Stimulated activated CD8-positive, alpha-beta memory T cell treated with anti-CD3 and anti-CD28 coated beads, Interleukin-4, amount 100 ng/mL, for 48 hours (primary cell): ENCODE measurements at places on chromosomes 11 and 22.

- DNase-seq = no peak
These were observed 25.8 kb upstream of the LUZP2 start for GRCh38 chr11:24471084-24471483.

DNA sequence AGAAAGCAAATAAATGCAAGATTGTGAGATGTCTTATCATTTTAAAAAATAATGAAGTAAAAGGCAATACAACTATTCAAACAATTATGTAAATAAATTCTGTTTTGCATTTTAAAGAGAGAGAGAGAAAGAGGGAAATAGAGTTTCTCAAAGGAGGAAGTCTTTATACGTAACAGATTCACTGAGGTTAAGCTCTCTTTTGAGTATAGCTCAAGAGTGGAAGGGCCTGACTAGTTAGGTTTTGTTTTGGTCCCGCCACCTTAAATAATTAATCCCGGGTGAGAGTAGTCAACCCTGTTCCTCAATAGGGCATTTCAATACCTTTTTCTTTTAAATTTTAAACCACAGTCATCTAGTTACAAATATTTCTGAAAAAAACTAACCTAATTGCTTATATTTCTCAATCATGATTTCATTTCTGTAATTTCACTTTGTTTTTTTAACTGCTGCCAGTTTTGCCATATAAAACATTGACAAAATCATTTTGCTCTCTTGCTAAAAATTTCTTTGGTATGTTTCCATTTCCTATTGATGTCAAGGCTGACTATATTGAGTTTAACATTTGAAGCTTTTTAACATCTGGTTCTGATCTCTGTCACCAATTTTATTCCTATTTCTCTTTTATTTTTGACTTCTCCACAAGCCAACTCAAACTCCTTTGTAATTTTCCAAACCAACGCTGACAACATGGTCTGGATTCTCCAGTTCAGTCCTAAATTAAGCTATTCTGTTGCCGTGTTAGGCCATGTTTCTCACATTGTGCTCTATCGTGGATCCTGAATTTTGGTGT lies 10.3 kb downstream of the OR10D3 start:
- DNase-seq = no peak

- no peak for DNase-seq
These were observed 27.0 kb upstream of the PARVG start for GRCh38 chr22:44153710-44154109.

DNA sequence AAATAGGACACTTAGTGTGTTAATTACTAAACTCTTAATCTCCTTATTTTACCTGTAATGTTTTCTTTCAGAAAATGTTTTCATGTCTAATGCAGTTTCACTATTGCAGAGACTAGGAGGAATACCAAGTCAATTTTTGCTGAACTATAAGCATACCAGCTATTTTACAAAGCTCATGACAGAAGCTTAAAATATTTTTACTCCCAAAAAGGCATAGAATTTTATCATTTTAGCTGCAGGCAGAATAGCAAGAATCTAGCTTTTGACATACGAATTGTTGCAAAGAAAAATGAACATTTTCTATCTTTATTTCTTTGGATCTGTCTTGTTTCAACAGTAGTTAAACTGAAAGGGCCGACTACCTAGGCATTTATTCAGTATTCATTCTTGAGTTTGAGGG lies 366.9 kb downstream of the FAT3 start:
- no peak for DNase-seq

- DNase-seq = no peak
These were observed 156.9 kb downstream of the FEZ1 start for GRCh38 chr11:125338886-125339811.
